Smooth muscle cell of trachea (primary cell): ENCODE measurements at places on chromosomes 2 and 18. TPM values are rescaled to one million over a fixed set of nuclear protein-coding genes. Genes with fewer than 3 reads are reported as not detected.

The DYNAP gene
- total RNA-seq, result not detected in 2 replicates

The PKP4 gene
- total RNA-seq, result 47.4 and 49.6 TPM in 2 replicates

The CPLX4 gene
- total RNA-seq, result not detected in 2 replicates

The SMYD1 gene
- total RNA-seq, result not detected in 2 replicates

The SCYGR3 gene
- not detected in 2 replicates for total RNA-seq

The CFC1 gene
- total RNA-seq, result not detected in 2 replicates

The C2orf66 gene
- total RNA-seq, result 0.17 and 0.29 TPM in 2 replicates

The POTEJ gene
- total RNA-seq, result not detected in 2 replicates

The MGAT4A gene
- 0.83 and 2.2 TPM in 2 replicates for total RNA-seq

The OTOS gene
- total RNA-seq, result 1.2 TPM in 1 of 2 replicates, not detected in the other

The CCL20 gene
- 2.2 TPM in 1 of 2 replicates, not detected in the other for total RNA-seq

The ADCYAP1 gene
- not detected in 2 replicates for total RNA-seq

The NT5C1B gene
- not detected in 2 replicates for total RNA-seq

The SEPTIN10 gene
- total RNA-seq, result 79.4 and 143 TPM in 2 replicates

The TRIM43 gene
- not detected in 2 replicates for total RNA-seq

The CDH20 gene
- total RNA-seq, result not detected in 2 replicates

The LCT gene
- under 0.01 TPM in 2 replicates for total RNA-seq

The C2orf72 gene
- 0.17 TPM in 1 of 2 replicates, not detected in the other for total RNA-seq
